Cardiac septum (tissue), 1 donor: ENCODE measurements at places on chromosomes 6 and 20. TPM values are rescaled to one million over a fixed set of nuclear protein-coding genes. Genes with fewer than 3 reads are reported as not detected.
A peak's percentile ranks its signal among the peaks of the same experiment; 100 is the strongest.

- DNase-seq: no peak
Measured at GRCh38 chr6:45555981-45556771, 178.4 kb upstream of the SUPT3H start.

DNA sequence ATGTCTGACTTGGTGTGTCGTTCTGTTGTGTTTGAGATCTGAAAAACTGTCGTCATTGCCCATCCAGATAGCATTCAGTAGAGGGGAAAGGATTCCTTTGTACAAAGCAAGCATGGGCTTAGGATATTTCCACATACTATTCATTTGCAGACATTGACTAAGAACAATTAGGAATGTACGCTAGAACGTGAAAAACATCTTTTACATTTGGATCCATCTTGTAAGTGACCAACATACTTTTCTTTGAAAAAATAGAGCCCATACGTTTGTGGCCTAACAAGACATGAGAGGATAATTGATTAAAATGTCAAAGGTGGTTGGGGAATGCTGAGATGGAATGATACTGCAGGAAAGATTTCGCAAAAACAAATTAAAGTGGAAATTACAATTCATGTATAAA lies 225.8 kb upstream of the QKI start:
- no peak for DNase-seq

DNA sequence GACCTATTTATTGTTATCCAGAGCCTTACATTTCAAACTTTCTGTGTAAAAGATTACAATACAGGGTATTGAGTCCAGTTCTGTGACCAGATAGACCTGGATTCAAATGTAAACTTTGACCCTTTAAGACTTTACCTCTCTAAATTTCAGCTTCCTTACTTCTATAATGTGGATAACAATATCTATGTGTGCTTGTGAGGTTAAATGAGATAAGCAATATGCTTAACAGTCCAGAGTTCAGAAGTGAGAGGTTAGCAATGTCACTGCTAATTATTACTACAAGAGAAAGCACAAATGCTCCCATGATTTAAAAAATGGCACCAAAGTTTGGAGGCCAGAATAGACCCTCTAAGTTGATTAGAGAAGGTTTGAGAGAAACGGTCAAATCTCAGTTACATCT lies 27.5 kb downstream of the EPB41L2 start:
- no peak for DNase-seq

DNA sequence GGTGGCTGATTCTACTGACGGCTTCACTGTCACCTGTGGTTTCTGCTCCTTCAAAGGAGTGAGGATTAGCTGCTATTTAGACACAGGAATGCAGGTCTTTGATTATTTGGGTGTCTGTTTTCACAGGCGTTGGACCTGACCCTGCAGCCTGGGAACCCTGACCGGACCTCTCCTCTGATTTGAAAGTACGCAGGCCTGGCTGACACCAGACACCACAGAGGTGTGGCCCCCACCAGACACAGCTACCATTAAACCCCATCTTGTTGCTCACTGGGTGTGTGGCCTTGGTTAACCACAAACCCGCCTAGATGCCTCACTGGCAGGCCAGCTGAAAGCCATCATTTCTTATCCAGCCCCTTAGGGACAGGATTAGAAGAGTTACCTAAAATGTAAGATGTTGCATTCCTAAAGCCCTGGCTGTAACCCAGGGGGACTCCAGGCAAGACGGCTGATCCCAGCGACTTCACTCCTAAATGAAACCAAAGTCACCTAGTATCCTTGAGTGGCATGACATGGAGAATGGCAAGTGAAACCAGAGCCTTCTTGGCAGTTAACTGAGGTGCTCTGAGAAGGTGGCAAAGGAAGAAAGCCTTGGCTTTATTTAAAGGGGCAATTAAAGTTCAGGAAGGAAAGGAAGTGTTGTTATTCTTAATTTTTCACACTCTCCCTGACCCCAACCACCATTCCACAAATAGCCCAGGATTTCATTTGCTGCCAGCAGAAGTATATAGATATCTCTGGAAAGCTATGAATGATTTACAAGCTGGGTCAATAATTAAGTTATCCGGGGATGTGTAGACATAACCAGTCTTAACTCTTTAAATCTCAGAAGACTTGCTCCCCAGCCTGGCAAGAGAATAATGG lies 169.9 kb downstream of the QRSL1 start:
- no peak for DNase-seq

GRCh38 chr6:111361648-111362047 lies 121.4 kb downstream of the REV3L start:
- DNase-seq: no peak

DNA sequence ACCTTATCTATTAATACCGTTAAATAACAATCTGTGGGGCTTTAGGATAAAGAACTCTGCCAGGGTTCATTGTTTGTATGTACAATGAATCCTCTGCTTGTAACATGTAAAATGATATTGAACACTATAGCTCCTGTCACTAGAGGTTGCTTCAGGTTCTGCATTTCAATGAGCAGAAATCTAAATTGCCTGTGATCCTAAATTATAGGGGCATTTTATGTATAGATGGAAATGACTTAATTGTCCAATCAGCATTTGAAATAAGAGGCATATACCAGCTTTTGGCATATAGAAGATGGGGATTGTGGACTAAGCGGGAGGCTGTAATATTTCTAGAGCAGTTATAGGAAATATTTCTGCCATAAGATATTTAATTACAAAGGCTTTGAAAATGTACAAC lies 2.0 kb downstream of the NCOA3 start:
- no peak for DNase-seq

DNA sequence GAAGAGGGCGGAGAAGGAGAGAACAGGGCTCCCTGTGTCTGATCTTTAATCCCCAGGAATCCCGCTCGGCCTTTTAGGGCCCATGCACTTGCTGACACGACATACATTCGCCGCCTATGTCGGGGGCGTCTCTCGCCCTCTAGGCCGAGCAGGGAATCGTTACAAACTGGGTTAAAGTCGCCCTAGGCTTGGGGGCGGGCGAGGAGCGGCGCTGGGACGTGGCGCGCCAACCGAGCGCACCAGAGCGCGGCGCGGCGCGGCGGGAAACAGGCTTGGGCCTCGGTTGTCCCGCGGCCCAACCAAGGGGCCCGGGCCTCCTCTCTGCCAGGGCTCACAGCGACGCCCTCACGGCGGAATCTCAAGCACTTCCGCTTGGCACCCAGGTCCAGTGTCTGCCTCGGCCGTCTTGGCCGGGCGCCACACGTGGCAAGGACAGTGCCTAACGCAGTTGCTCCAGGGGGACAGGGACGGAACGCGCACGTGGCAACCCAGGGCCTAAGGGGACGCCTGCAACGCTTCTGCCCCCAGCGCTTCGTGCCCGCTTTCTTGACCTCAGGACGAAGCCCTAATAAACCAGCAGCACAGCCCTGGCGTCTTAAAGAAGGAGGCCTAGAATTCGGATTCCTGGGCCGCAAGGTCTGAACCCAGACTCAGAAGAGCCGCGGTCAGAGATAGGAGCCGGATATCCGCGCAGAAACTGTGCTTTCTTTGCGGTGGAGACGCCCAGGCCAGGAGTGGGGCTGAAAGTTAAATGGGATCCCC lies 71.5 kb downstream of the NCR2 start:
- no peak for DNase-seq

DNA sequence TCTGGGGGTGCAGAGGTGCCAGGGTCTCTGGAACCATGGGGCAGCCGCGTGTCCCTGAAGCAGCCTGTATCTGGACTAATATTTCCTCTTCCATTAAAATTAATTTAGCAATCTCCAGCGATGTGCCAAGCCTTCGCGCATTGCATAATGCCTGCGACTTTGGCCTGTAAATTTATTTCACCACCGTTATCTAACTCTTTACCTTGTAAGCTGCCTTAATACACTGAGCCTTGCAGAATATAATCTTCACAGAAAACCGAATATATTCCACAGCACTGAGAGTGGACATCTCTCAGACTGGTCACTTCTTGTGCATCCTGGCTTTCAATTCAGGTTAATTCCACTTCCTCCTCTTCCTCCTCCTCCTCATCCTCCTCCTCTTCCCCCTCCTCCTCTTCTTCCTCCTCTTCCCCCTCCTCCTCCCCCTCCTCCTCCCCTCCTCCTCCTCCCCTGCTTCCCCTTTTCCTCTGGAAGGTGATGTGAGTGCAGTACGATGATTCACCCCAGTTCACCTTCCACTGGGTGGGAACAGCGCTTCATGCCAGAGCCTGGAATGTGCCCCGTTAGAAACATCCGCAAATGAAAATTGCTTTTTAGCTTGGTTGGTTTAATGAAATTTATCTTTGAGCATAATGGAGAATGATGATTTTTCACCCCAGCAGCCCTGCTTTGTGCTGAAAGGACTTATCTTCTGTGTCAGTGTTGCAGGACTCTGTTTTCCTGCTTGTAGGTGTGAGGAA lies 101.4 kb downstream of the CDH4 start:
- no peak for DNase-seq

DNA sequence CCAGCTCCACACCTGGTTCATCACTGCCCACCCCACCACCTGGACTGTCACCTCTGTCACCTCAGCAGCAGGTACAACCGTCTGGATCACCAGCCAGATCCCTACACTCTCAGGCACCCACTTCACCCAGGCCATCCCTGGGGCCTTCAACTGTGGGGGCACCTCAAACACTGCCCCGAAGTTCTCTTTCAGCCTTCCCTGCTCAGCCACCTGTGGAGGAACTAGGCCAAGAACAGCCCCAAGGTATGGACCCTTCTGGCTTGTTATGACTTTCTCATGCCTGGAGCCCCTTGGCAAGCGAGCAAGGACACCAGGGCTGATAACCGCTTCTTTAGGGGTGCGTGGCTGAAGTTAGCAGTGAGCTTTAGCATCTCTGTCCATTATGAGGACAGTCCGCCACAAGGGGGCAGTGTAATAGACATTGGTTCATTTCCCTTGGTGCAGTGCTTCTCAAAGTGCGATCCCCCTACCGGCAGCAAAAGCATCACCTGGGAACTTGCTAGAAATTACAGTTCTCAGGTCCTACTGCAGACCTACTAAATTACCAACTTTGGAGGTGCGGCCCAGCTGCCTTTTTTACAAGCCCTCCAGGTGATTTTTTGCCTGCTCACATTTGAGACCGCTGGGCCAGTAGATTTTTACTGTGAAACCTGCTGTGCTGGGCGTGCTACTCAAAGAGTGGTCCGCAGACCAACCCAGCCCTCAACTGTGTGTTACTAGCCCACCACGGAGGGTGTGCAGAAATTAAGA lies 32.5 kb downstream of the PNPLA1 start:
- peak; percentile 90 for DNase-seq

GRCh38 chr6:49001856-49002541 lies 461.1 kb downstream of the MMUT start:
- DNase-seq: no peak

DNA sequence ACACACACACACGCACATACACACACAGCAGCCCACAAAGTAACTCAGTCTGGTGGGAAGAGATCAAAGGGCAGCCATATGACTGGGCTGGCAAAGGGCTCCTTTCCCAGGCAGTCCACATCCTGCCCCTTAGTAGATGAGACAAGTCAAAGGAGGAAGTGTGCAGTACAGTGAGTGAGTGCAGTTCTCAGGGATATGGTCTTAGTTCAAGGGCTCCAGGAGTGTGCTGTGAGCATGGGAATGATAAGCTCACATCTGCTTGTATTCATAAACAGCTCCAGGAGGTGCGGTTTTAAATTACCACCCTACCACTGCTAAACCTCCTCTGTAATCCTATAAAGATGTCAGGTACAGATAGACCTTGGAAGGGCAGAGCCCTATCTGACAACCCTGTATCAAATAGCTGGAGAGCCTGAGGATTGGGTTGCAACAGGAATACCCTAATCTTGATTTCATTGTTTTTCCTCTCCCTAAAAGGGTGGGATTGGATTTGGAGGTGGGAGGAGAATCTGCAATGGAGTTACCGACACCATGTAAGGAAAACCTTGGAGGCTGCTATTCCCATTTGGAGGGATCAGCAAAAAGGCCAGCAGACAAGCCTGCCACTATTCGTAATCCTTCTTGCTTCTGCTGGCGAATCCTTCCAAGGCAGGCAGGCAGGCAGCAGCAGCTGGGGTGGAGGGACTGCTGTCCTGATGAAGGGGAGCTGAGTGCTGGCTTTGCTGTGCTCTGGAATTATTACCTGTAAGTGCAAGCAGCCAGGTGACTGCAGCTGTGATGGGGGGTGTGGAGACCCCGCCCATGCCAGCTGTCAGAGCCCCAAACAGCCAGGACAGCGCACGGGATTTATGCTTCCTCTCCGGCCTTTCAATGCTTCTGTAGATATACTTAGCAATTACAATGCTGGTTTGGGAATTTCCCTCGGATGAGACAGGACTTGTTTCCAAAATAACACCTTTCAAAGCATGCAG lies 342.7 kb downstream of the PRL start:
- no peak for DNase-seq

- DNase-seq: peak; percentile 96
Measured at GRCh38 chr6:149717588-149718458, at the start of gene LATS1. Gene LATS1, minus strand, starts transcription at chr6:149718101. Its CDS starts 15,975 bp downstream, at chr6:149702126.

DNA sequence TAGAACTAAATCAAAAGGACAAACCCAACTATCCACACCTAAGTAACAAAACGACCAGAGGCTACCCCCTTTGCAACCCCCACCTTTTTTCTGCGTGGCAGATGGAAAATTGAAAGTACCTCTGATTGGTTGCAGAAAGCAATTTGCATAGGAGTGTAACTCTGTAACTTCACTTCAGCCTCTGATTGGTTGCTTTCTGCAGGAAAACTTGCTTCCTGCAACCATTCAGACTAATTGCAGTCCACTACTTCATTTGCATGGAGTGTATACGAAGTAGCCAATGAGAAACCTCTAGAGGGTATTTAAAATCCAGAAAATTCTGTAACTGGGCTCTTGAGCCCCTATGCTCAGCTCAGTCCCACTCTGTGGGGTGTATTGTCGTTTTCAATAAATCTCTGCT lies 129.1 kb upstream of the OLIG3 start:
- no peak for DNase-seq

DNA sequence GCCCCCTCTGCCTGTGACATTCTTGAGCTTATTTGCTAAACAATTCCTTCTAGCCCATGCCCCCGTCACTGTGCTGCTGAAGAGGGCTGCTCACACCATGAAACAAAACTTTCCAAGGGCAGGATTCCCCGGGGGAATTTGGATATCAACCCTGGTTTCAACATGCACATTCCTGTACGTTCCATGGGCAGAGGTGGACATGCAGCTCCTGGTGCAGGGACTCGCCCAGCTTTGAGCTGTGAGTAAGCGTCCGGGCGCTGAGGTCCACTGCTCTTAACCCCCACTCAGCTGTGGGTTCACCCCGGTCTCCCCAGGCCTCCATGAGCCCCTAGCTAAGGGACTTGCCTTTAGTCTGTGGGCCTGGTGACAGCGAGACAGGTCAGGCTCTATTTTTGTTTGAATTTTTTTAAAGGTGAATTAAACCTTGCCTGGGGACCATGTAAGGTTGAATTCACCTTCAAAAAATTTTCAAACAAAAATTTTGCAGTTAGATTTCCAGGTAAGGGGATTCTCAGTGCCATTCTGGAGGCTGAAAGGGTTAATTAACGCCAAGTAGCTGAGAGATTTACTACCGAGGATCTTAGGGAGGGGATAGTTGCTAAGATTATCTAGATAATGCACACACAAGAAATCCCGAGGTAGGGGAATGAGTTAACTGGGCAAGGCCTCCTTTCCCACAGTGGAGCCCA lies 70.3 kb upstream of the SLC22A23 start:
- no peak for DNase-seq

Gene OVOL2
- not detected for total RNA-seq

Gene KCNB1
- 0.38 TPM for total RNA-seq

Gene POFUT1
- 22.6 TPM for total RNA-seq

Gene TRDN
- total RNA-seq: 490 TPM
